ENCODE measurements at places on chromosomes 11 and 22.

- H3K27ac ChIP-seq = peak overlapping the region; percentile 70
- peak; percentile 64 for DNase-seq
- H3K27me3 ChIP-seq = no peaks in the 10 kb centered on the region
- H3K36me3 ChIP-seq = peaks cover 2% of the 10 kb centered on the region
Observed at GRCh38 chr11:12008790-12009616, 577 bp upstream of the DKK3 start.

GRCh38 chr11:118537409-118537980 is 6.5 kb downstream of the TMEM25 start:
- no peak overlapping the region for H3K27ac ChIP-seq
- H3K27me3 ChIP-seq = no peaks in the 10 kb centered on the region
- H3K4me3 ChIP-seq = no peak overlapping the region
- DNase-seq = no peak
- H3K4me1 ChIP-seq = no peaks in the 10 kb centered on the region

DNA sequence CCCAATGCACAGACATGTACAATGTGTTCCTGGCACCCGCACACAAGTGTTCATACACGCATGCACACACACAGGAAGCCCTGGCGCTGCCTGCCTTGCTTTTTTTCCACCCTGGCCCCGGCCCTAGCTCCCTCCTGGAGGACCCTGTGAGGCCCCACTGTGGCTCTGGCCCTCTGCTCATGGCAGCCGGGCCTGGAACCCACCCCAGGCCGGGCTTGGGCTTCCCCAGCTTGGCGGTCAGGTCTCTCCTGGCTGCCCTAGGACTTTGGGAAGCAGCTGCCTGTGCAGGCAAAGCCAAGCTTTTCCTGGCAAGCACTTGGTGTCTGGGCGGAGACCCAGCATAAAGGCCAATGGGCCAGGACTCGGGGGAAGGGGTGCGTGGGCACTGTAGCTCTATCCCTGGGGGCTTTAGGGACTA is 30.5 kb downstream of the CD82 start:
- no peaks in the 10 kb centered on the region for H3K27me3 ChIP-seq
- H3K4me1 ChIP-seq = peaks cover 5% of the 10 kb centered on the region
- no peak overlapping the region for H3K4me3 ChIP-seq
- no peaks in the 10 kb centered on the region for H3K36me3 ChIP-seq
- DNase-seq = peak; percentile 25

DNA sequence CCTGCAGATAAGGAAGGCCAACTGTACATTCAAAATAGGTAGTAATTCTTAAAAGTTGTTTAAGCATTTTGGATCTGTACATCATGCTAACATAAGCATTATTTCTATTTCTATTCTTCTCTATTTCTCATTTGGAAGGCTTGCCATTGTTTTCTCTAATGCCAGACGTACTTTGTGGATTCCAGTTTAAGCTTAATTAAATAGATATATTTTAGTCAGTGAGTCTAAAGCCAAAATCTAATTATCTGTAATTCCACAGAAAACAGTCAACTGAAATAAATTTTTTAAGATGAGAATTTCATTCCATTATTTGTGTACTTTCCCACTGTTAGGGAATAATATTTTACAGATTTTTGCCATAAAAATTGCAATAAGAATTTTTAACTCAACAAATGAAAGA is 123.0 kb downstream of the LUZP2 start:
- DNase-seq = no peak
- H3K36me3 ChIP-seq = no peaks in the 10 kb centered on the region
- H3K4me3 ChIP-seq = no peak overlapping the region
- no peaks in the 10 kb centered on the region for H3K27me3 ChIP-seq
- no peaks in the 10 kb centered on the region for H3K4me1 ChIP-seq
- H3K27ac ChIP-seq = no peak overlapping the region

GRCh38 chr11:77136074-77136473 is 8.0 kb downstream of the MYO7A start:
- no peaks in the 10 kb centered on the region for H3K36me3 ChIP-seq
- H3K27ac ChIP-seq = no peak overlapping the region
- peak; percentile 44 for DNase-seq

DNA sequence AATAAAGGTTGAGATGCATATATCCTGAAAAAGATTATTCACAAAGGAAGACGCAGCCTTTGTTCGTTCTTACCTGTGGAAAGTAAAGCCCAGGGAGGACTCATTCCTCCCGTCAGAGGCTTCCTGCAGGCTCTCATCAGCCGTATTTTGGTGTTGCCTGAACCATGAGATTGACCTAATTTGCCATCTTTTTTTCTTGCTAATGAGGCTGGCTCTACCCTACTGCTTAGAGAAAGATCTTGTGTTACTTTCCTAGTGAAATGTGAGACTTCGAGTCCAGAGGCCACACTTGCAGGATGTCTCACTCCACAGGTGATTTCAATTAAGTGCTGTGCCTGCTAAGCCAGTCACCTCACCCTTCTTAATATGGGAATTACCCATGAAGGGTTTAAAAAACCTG is 269.9 kb downstream of the NTM start:
- H3K27ac ChIP-seq = no peak overlapping the region
- no peak overlapping the region for H3K4me3 ChIP-seq
- DNase-seq = no peak
- H3K27me3 ChIP-seq = no peaks in the 10 kb centered on the region
- H3K36me3 ChIP-seq = no peaks in the 10 kb centered on the region

DNA sequence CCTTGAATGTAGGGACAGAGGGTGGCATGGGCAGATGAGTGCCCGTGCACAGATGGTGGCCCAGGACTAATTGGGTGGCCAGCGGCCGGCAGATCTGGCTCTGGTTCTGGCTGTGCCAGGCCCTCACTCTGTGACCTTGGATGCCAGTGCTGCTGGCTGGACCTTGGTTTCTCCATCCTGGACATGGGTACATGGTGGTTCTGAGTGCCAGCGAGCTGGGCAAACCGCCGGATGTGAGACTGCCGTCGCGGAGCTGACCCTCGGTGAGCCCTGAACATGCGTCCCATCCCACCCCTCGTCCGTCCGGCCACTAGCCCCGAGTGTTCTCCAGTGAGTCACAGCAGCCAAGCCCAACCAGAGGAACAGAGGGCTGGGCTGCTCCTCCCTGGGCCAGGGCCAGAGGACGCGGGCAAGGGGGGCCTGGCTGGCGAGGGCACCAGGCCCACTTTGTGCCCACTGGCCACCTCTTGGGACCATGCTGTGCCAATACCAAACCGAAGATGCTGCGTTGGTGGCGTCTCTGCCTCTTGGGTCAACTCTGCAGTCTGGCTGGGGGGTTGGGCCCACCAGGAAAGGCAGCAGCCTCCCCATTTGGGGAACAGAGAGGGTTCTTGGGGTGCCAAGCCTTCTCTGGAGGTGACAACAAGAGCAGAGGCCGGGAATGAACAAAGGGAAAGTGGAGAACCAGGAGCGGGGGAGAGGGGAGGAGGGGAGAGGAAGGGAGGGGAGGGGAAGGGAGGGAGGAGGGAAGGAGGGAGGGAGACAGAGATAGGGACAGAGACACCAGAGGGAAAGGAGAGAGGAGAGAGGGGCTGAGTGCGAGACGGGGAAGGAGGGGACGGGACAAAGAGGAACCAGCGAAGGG is 10.7 kb downstream of the LSP1 start:
- H3K4me1 ChIP-seq = peaks cover 9% of the 10 kb centered on the region
- H3K27ac ChIP-seq = peak overlapping the region; percentile 27
- DNase-seq = peak; percentile 89
- peak overlapping the region; percentile 7 for H3K4me3 ChIP-seq
- H3K27me3 ChIP-seq = peaks cover 5% of the 10 kb centered on the region

GRCh38 chr11:65334696-65335295 is 1.1 kb downstream of the DPF2 start:
- no peaks in the 10 kb centered on the region for H3K36me3 ChIP-seq
- H3K27ac ChIP-seq = peak overlapping the region; percentile 91
- H3K4me1 ChIP-seq = no peaks in the 10 kb centered on the region
- peak overlapping the region; percentile 93 for H3K4me3 ChIP-seq

DNA sequence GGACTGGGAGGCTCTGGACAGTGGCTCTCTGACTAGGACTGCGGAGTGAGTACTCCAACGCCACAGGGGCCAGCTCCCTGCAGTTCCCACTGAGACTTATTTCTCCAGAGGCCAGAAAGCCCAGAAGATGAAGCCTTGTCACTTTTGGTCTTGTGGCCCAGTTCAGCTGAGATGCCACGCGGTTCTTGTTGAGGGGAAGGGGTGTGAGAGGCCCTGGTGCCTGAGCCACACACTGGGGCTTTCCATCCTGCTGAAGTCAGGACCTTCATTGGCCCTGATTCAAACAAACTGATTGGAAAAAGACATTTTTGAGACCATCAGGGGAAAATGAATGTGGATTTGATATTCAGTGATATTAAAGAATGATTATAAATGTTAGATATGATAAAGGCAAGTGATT is 73.6 kb downstream of the UBASH3B start:
- no peaks in the 10 kb centered on the region for H3K27me3 ChIP-seq
- peaks cover 25% of the 10 kb centered on the region for H3K4me1 ChIP-seq
- no peak overlapping the region for H3K4me3 ChIP-seq
- no peaks in the 10 kb centered on the region for H3K36me3 ChIP-seq
- DNase-seq = no peak

Measured in fibroblast of lung (primary cell).